ENCODE measurements at places on chromosomes 3 and 15.
A peak's percentile ranks its signal among the peaks of the same experiment; 100 is the strongest.

DNA sequence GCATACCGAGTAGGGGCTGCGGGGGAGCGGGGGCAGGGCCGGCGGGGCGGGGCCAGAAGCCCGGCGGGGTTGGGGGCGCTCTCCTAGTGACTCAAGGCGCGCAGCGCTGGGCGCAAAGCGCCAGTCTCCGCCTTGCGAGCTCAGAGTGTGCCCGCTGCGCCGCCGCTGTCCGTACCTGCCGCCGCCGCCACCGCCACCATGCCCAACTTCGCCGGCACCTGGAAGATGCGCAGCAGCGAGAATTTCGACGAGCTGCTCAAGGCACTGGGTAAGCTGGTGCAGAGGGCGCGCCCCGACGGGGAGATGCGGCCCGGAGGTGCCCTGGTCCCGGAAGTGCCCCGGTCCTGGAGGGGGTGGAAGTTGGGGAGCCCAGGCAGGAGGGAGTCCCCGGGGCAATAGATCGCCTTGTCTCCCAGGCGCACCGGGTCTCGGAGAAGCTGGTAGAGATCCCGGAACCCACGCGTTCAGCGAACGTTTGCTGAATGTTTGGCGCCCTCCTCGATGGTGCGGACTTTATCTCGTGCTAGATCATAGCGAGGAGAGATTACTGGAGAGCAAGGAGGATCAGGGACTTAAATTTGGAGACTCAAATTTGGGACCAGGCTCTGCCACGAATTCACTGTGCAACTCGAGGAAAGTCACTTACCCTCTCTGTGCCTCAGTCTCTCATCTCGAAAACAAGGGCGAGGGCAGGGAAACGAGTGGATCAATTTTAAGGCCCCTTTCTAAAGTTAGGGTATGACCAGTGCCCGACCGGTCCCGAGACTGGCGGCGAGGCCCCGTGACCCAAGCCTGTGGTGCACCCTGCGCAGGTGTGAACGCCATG is at the start of gene CRABP1:
Gene CRABP1 (plus strand): TSS at position 123 of the 826 bp plus-strand sequence. CDS start 76 bp downstream, at position 199.
- DNase-seq: no peak

- DNase-seq: no peak
Observed at GRCh38 chr3:105398437-105398836, 31.7 kb downstream of the ALCAM start.

GRCh38 chr3:123618768-123619484 is 34.1 kb upstream of the HACD2 start:
- no peak for DNase-seq

GRCh38 chr3:129793942-129794310 is 99.6 kb downstream of the TMCC1 start:
- no peak for DNase-seq

DNA sequence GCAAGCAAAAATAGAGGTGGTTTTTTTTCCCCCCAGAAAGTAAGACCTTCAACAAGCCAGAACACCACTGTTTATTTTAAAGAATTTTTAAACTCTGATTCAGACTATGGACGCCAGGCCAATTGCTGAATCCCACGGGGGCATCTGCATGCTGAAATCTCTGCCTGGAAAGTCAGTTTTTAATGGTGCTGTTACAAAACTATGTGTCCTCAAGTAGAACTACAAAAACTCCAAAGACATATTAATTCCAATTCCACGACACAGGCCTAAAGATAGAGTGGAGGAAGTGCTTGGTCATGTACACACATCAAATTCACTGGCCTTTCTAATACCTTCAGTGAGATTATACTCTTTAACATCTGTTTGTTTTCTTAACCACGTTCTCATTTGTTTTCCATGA is 490.5 kb upstream of the NR2F2 start:
- DNase-seq: no peak

GRCh38 chr3:76107935-76108570 is 322.7 kb upstream of the ZNF717 start:
- DNase-seq: no peak

GRCh38 chr3:124999317-124999716 is 56.5 kb downstream of the HEG1 start:
- no peak for DNase-seq

DNA sequence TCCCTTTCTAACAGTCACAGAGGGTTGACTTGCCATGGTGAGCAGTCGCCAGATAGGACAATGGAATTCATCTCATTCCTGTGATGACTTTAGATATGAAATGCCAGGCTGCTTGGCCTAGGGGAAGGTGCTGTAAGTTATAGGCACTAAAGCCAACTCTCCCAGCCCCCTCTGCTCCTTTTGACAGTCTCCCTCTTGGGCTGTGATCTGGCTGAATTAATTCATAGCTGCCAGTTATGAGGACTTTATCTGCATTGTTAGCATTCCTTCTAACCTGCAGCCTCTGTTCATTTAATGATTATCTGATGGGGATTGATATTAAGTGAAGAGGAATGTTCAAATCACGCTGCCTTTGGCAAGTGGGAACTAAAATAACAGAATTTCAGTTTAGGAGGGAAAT is 427.1 kb upstream of the RASGRP1 start:
- no peak for DNase-seq

DNA sequence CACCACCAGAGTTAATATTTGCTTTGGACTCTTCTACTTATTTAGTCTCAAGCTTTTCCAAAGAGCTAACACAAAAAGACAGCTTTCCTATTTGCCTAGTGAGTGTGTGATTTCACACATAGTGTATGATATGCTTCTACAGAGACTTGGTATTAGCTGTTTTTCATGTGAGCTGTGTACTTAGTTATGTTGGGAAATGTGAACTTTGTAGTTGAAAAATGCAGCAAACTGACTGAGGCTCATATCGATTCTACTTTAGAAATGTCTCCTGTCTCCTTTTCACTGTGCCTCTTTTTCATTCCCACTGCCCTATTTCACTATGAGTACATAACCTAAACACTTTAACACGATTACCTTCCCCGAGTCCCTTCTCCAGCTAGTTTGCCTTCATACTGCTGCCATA is 136.5 kb downstream of the ALCAM start:
- DNase-seq: no peak

GRCh38 chr3:140636406-140637138 is 41.3 kb upstream of the TRIM42 start:
- no peak for DNase-seq

- no peak for DNase-seq
Observed at GRCh38 chr3:71006810-71007785, 576.4 kb downstream of the FOXP1 start.

- peak; percentile 30 for DNase-seq
Observed at GRCh38 chr15:58241872-58242271, 103.7 kb downstream of the AQP9 start.

- peak; percentile 2 for DNase-seq
Observed at GRCh38 chr3:15223685-15224572, 17.9 kb downstream of the CAPN7 start.

GRCh38 chr3:141853629-141854168 is 22.7 kb upstream of the ATP1B3 start:
- no peak for DNase-seq

- no peak for DNase-seq
Observed at GRCh38 chr3:37905346-37905745, 43.7 kb downstream of the CTDSPL start.

DNA sequence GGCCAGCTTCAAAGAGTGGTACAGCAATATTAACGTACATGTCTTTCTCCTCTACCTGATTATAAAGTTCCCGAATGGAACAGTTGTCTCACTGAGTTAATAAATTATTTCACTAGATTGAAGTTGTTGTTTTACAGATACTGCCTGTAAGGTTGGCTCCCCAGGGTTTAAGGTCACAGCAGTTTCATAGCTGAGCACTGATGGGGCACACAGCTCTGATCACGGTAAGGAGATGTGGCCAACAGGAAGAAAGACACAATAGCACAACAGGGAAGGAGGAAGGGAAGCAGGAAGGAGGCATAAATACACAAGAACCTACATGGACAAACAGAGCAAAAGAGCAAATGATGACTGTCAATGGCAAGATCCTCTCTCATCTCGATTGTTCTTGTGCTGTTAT is 215.6 kb downstream of the WNT5A start:
- no peak for DNase-seq

- DNase-seq: peak; percentile 48
Observed at GRCh38 chr3:177724020-177724638, 526.8 kb upstream of the TBL1XR1 start.

DNA sequence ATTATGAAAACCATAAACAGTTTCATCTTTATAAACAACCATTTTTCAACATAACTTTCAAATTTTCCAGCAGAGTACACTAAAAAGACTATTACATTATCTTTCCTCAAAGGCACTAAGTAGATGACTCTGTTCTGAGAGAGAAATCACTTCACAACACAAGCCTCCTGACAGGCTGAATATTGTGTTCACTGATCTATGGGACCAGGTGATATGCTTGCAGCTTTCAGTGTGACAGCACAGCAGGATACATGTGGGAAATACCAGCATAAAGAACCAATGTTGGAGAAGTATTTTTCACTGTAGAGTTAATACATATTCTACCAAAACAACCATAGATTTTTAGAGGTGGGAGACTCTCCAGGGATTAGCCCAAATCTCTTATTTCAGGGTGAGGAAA is 350.6 kb downstream of the PLCL2 start:
- no peak for DNase-seq

DNA sequence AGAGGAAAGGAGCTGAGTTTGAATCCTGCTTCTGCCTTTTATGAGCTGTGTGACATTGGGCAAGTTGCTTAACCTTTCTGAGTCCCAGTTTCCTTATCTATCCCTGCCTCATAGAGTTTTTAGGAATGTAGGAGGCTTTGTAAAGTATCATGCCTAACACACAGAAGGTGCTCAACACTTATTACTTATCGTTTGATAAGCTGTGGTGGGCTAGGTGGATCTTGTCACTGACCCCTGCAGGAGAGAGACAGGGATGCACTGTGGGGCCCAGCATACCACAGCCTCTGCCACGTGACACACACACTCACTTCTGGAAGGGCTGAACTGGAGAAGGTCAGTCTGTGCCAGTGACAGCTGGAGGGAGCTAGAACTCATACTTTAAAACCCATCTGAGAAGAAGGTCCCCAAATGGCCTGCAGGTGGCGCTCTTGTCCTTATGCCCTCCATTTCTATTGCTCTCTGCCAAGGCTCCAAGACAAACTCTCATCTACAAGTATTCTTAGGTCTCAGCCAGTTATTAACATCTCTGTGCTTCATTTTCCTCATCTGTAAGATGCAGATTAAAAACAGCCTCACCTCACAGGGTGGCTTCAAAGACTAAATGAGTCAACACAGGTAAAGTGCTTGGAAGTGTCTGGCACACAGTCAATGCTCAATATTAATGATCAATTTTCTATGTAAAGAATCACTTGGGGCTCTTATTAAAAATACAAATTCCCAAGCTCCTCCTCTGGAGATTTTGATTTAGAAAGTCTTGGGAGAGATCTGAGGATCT is 57.5 kb upstream of the HACD2 start:
- peak; percentile 16 for DNase-seq

- DNase-seq: peak; percentile 22
Observed at GRCh38 chr3:53159156-53160060, 1.6 kb upstream of the PRKCD start.

DNA sequence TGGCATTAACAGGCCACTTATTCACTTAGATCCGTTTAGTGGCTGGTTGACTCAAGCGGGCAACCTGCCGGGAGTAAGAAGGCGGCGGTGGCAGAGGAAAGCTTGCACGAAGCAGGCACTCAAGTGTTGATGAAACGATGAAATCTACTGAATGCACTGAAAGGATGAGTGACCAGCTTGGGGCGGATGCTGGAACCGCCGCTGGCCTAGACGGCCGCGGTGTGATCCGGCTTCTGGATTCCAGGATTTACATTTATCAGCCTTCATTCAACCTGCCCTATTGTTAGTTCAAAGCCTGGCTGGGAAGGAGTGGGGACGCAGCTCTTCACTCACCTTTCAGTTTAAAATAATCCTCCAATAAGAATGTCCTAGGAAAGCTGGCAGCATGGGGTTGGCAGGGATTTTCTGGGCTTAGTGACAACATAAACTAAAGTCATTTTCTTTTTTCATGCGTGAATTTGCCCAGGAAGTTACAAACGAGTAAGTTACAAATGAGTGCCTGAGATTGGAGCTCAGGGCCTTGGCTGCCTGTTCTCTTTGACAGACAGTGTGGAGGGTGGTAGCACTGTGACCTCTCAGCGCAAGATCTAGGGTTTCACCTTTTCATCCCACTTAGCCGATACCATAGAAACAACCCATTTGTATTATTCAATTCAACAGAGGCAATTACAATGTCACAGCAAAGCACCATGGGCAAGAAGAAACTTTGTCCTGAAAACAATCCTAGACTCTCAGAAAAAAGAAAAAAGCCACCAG is 1.1 kb upstream of the PLCH1 start:
- peak; percentile 54 for DNase-seq

- DNase-seq: no peak
Observed at GRCh38 chr3:111803123-111803593, 55.9 kb upstream of the PHLDB2 start.

DNA sequence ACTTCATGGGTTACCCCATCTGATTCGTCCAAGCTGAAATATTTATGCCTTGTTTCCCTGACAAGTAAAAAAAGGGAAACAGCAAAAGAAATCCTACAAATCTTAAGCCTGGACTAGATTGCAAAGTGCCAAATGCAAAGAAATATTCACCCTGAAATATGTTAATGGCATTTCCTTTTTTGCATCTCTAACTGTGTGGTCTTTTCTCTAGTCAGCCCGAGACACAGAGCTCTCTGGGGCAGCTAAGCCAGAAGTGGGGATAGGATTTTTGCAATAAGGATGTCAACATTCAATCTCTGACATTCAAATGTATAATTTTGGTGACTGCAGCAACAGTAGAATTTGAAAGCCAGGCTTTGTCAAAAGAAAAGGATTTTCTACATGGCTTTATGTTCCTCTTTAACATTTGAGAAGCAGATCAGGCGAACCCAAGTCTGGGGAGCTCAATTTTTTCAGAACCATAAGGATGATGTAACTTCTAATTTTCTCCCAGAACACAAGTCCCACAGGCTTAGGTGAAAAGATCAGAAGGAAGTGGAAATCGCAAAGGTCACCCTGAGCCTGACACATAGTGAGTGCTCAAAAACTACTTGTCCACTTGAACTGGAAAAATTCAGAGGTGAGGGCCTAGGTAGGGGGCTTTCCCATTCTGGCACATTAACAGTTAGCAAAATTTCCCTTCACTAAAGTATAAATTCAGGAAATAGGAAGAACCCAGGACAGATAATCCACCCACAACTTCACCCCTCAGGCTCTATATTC is 28.2 kb upstream of the KCNMB3 start:
- no peak for DNase-seq

DNA sequence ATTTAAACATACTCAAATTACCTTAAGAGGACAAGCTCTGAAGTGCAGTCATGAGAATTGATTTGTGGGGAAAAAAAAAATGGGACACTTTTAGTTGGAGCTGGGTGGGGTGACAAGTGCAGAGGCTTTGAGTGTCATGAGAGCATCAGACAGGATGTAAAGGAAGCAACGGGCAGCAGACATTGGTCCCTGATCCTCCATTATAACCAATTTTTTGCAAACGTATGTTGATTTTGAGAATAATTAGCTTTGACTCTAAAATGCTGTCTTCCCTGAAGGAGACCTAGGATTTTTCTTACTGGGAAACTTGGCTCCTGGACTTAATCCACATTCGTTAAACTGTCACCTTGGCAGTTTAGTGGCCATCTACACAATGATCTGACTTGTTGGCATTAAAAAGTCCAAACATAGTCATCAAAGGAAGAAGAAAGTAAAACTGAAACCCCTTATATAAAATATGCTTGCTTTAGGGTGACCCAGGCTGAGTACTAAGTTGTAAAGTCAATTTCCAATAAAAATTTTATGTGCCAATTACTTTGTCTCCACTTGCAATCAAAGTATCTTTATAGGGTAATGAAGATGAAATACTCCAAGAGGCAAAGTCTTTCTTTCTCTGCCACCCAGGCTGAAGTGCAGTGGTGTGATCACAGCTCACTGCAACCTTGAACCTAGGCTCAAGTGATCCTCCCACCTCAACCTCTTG is 45.6 kb downstream of the BCL2L10 start:
- DNase-seq: no peak

- DNase-seq: no peak
Observed at GRCh38 chr3:109784852-109785631, 447.7 kb upstream of the DPPA4 start.

Data from DMS153 (cell line).